ENCODE measurements at places on chromosomes 2 and 18.

- peak; percentile 26 for DNase-seq
These were observed 2.1 kb downstream of the TRIB2 start for GRCh38 chr2:12718711-12719399.

GRCh38 chr2:168186452-168186851 lies 60.9 kb downstream of the STK39 start:
- no peak for DNase-seq

GRCh38 chr2:69305712-69306392 lies 81.2 kb downstream of the GFPT1 start:
- no peak for DNase-seq

DNA sequence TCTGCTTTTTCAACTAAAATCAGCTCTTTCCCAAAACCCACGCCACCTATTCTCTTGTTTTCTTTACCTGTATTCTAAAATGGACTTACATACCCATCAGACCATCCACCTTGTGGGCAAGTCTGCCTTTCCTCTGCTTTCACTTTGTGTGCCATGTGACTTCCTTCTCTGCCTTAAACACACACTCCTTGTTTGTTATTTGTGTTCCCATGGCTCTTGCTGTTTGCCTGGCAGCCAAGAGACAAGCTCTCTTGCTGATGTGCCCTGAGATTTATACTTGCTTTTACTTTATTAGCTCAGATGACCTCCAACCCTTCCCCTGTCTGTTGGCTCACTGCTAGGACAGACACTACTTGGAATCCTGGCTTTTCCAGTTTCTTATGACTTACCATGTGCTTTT lies 309.7 kb upstream of the LRRTM4 start:
- DNase-seq, result no peak

DNA sequence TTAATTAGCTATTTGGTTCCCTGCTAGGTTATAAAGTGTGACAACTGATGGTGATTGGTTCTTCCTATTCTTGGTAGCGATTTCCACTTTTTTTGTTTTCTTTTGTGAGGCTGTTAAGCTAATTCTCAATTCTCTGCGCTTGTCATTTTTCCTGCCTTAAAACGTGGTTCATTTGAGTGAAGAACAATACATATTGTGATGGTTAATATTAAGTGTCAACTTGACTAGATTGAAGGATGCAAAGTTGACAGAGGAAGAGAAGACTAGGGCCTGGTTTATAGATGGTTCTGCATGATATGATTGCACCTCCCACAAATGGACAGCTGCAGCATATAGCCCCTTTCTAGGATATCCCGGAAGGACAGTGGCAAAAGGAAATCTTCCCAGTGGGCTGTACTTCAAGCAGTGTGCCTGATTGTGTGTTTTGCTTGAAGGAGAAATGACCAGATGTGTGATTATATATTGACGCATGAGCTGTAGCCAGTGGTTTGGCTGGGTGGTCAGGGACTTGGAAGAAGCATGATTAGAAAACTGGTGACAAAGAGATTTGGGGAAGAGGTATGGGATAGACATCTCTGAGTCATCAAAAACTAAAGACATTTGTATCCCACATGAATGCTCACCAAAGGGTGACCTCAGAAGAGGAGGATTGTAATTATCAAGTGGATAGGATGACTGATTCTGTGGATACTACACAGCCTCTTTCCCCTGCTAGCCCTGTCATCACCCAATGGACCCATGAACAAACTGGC lies 39.4 kb upstream of the ZNF804A start:
- no peak for DNase-seq

All from CD4-positive, alpha-beta T cell treated with Interleukin-4 for 1 hour (primary cell).